ENCODE measurements at places on chromosomes 3 and 15. TPM values are rescaled to one million over a fixed set of nuclear protein-coding genes. Genes with fewer than 3 reads are reported as not detected.

ATP13A4 gene
- not detected for total RNA-seq

ANKRD34C gene
- not detected for total RNA-seq

CYP8B1 gene
- total RNA-seq = not detected

ARNT2 gene
- 16.5 TPM for total RNA-seq

SLC6A20 gene
- 0.01 TPM for total RNA-seq

MED12L gene
- 0.45 TPM for total RNA-seq

ATP2B2 gene
- 0.08 TPM for total RNA-seq

COL6A5 gene
- total RNA-seq = not detected
